SK-MEL-5 (cell line): ENCODE measurements at places on chromosomes 4 and X. TPM values are rescaled to one million over a fixed set of nuclear protein-coding genes. Genes with fewer than 3 reads are reported as not detected.
A peak's percentile ranks its signal among the peaks of the same experiment; 100 is the strongest.

DNA sequence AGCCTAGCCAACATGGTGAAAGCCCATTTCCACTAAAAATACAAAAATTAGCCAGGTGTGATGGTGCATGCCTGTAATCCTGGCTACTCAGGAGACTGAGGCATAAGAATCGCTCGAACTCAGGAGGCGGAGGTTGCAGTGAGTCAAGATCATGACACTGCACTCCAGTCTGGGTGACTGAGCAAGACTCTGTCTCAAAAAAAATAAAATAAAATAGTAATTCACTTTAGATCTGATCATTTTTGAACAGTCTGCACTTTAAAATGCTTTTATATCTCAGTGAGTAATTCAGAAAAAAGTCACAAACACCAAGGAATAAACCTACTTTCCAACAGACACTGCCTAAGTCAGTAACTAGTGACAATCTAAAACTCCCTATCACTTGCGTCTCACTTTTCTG is 25.6 kb upstream of the CORIN start:
- DNase-seq: no peak

DNA sequence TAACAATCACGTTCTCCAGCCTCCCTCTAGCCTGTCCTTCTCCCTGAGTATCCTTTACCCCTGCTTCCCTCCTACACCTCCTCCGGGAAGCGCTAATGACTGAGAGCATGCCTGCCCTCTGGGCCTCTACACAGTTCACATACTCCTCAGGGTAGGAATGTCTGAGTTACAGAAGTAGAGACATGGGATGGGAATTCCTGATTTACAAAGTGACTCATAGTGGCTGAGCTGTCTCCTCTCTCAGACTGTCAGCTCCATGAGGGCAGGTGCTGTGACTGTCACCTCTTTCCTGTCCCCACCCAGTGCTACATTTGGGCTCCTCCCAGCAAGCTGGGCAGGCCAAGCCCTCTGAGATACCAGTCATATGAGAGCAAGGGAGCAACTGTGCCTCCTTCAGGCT is 2.6 kb downstream of the LAS1L start:
- DNase-seq: no peak

GRCh38 chrX:150421816-150422215 is 58.7 kb downstream of the MAMLD1 start:
- no peak for DNase-seq

DNA sequence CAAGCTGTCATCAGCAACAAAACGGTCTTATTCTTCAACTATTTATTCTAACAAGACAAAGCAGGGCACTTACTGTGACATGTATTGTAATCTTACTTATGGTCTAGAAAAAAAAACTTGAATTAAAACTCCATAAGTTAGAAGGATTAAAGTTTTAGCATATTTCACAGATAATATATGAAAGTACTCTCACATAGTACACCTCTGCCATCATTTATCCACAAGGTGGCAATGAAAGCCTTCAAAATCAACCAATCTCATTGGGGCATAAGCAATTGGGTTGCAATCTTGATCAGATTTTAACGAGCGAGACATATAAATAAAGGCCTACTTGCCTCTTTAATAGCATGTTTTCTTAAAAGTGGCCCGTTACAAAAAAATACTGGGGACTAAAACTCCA is 1382.9 kb downstream of the FAM133A start:
- peak; percentile 29 for DNase-seq

GRCh38 chrX:53116101-53116500 is 22.2 kb downstream of the KANTR start:
- DNase-seq: peak; percentile 2

DNA sequence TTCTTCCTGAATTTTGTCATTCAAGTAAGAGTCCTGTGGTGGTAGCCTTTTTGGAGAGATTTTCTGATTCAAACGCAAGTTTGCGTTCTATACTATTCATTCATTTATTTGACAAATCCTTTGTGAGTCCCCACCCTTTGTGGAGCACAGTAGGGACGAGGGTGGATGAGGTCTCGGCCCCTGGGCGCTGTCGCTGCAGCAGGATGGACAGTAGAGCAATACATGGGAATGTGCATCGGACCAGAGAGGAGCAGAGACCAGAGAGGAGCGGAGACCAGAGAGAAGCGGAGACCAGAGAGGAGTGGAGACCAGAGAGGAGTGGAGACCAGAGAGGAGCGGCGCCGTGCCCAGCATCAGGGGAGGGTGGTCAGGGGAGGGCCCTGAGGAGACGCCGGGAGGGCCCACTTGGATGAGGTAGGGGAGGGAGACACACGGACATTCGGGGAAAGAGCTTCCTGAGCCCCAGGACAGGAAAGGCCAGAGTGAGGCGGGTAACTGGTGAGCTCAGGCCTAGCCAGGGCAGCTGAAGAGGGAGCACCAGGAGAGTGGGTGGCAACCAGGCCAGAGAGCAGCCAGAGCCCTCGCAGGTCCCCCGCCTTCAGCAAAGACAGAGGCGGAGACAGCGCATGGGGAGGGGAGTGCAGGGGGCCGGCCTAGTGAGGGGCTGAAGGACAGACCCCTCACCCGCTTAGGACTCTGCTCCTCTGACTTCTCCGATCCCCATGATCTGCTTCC is 67.3 kb downstream of the NAT8L start:
- no peak for DNase-seq

GRCh38 chr4:78571804-78572203 is 20.2 kb downstream of the ANXA3 start:
- DNase-seq: no peak

Gene SMIM31
- 0.26 and 0.56 TPM in 2 replicates for total RNA-seq

Gene RP2
- total RNA-seq: 11.8 and 12.2 TPM in 2 replicates

Gene SLC10A7
- total RNA-seq: 4.4 and 5.4 TPM in 2 replicates

Gene SORCS2
- total RNA-seq: not detected in 2 replicates

Gene SLC10A3
- total RNA-seq: 9.8 and 11.9 TPM in 2 replicates

Gene C4orf36
- 1.2 TPM in 2 replicates for total RNA-seq

Gene ZFP42
- not detected in 2 replicates for total RNA-seq
